A549 (cell line): ENCODE measurements at places on chromosomes 4 and X. TPM values are rescaled to one million over a fixed set of nuclear protein-coding genes. Genes with fewer than 3 reads are reported as not detected.

CXCL3 gene
- polyA plus RNA-seq: 5.1 to 5.5 TPM (median 5.2 TPM) in 3 replicates

YIPF7 gene
- polyA plus RNA-seq: not detected in 3 replicates

GRCh38 chrX:53128097-53128749, 34.3 kb downstream of the KANTR start:
- DNase-seq: no peak

LRBA gene
- 9.2 to 10.7 TPM (median 9.8 TPM) in 3 replicates for polyA plus RNA-seq

XKRX gene
- 0.12 to 0.16 TPM (median 0.13 TPM) in 3 replicates for polyA plus RNA-seq

TCEAL3 gene
- 18.8 to 24.0 TPM (median 23.9 TPM) in 3 replicates for polyA plus RNA-seq

GRCh38 chrX:13770013-13770535, 35.5 kb downstream of the OFD1 start:
- no peak for DNase-seq

DNA sequence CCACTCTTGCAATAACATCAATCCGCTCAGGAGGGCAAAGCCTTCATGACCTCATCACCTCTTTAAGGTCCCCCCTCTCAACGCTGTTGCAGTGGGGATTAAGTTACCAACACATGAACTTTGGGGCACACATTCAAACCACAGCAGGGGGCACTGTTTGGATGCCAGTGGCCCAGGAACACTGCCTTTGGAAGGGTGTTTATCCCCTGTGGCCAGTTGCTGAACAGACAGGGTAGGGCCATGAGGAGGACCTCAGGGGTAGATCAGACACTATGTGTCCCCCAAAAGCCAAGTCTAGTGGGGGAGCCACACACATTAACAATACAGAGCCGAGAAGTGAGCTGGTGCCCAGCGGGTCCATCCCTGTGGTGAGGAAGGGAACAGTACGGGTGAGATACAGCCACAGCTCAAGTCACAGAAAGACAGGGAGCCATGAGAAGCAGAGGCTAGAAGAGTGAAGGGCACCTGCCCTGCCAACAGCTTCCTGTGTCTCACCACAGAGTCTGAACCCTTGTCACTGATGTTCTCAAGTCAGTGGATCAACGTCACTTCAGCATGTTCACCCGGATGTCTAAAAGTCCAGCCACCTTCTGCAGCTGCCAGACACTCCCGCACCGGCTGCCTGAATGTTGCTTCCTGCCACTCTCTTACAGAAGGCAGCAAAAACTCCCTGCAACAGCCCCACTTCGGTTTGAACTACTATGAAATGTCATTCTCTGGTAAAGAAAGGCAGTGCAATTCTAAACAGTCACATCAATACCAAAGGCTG, 19.9 kb upstream of the MXD4 start:
- DNase-seq: no peak

DNA sequence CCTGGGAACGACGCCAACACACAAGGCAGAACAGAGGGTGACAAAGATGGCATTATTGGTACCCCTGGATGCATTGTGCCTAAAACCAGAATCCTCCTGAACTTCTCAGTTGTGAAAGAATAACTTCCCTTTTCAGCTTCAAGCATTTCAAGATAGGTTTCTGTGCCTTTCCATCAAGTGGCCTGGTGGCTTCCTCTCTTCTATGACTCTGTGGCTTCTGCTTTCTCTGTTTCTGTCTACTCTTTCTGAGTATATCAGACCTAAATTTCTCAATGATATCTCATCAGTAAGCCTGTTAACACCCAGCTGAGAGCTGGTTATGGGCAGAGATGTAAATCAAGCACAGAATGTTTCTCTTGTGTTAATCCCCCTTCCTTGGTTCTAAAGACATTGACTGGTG, 21.4 kb upstream of the FAM9B start:
- no peak for DNase-seq

LPAR4 gene
- not detected in 3 replicates for polyA plus RNA-seq

DNA sequence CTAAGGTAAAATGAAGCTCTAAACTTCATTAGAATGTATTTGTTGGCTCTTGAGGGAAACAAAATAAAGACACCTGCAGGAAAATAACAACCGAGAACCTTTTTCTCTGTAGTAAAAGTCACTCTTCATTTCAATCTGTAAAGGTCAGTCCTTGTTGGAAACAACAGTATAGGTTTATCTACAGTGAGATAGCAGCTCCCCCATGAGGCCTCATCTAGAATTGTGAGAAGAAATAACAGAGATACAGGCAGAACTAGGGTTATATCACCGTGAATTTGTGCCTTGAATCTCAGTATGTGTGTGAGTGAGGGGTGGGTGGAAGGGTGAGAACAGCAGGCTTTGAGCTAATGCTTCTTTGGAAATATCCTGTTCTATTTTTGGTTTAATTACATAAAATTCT, 107.8 kb upstream of the FMR1 start:
- DNase-seq: peak; percentile 7

DAPP1 gene
- polyA plus RNA-seq: not detected in 3 replicates

C1QTNF7 gene
- not detected in 3 replicates for polyA plus RNA-seq

VGLL1 gene
- not detected in 3 replicates for polyA plus RNA-seq

- no peak for DNase-seq
Observed at GRCh38 chr4:153090181-153090580, 114.1 kb upstream of the TRIM2 start.

- DNase-seq: no peak
Observed at GRCh38 chr4:32207456-32207855, 1487.3 kb downstream of the PCDH7 start.

DNA sequence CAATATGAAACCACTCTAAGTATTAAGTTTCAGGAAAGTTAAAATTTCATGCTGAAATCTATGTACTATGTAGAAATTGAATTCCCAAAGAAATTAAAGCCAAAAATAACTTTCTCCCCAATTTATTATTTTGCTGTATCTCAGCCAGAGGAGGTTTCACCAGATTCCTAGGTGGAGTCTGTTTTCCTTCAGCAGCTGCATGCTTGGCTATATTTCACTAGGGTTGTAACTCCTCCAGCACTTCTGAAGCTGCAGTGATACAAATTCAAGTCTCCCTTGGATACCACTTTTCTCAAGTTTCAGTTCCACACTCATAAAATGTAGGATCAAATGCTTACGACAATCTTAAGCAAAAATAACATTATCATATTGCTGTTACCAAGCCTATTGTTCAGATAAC, 41.2 kb upstream of the ZC4H2 start:
- no peak for DNase-seq
